ENCODE measurements at places on chromosomes 6 and 20.

DNA sequence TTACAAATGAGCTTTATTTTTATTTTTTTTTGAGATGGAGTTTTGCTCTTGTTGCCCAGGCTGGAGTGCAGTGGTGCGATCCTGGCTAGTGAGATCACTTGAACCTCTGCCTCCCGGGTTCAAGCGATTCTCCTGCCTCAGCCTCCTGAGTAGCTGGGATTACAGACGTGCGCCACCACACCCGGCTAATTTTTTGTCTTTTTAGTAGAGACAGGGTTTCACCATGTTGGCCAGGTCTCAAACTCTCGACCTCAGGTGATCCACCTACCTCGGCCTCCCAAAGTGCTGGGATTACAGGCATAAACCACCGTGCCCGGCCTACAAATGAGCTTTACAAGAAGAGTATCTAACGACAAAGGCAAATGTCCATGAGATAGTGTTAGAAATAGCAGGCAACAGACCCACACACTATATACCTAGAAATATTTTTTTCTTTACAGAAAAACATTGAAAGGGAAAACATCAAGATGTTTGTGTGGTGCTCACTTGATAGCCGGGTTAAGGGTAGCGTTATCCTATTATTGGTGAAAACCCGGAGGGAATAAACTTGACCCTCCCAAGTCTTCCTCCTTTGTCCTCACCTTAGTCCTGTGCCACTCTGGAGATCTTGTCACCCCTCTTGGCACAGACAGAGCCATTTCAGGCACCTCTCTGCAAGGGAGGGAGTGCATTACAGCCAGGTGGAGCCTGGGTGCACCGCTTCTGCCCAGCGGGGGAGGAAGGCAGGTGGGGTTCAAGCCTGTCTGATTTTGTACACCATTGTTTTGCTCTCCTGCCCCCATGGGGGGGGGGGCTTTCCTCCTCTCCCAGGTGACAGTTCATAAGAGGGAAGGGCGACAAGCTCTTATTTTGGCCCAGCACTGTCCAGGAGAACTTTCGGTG lies 21.0 kb upstream of the AVP start:
- DNase-seq, result no peak

DNA sequence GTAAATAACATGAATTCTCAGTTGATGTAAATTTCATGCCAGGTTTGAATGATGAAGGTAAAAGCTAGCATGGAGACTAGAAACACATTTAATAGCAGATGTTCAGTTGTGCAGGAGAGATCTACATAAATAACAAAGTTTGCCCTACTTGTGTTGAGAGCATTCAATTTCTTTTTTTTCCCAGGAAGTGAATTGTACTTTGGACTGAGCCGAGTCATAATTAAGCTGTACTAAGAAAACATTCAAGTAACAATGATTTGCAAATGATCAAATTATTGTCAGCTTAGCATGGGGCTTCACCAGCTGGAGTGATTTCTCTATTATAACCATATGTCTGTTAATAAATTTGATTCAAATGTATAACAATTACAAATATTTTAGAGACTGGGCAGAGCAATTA lies 893.5 kb upstream of the MAP3K7 start:
- no peak for DNase-seq

DNA sequence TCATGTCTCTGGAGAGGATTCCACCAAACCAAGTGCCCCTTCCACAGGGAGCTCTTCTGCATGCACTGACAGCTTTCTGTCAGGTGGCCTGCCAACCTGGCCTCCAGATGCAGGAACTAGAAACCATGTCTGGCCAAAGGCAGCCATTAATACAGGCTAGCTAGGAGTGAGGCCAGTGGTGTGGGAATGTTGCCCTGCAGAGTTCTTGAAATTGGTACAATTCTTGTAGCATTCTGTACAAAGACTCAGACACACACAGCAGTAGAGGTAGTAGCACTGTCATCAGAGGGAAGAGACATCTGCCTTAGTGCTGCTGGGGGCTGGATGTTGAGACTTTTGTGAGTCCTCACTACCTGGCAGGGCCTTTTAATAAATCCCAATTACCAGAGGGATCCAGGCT lies 48.8 kb downstream of the RNF24 start:
- DNase-seq, result no peak

GRCh38 chr6:132456700-132457143 lies 55.4 kb upstream of the MOXD1 start:
- DNase-seq, result no peak

- peak; percentile 52 for DNase-seq
Measured at GRCh38 chr6:38973178-38974057, 75.2 kb upstream of the GLP1R start.

DNA sequence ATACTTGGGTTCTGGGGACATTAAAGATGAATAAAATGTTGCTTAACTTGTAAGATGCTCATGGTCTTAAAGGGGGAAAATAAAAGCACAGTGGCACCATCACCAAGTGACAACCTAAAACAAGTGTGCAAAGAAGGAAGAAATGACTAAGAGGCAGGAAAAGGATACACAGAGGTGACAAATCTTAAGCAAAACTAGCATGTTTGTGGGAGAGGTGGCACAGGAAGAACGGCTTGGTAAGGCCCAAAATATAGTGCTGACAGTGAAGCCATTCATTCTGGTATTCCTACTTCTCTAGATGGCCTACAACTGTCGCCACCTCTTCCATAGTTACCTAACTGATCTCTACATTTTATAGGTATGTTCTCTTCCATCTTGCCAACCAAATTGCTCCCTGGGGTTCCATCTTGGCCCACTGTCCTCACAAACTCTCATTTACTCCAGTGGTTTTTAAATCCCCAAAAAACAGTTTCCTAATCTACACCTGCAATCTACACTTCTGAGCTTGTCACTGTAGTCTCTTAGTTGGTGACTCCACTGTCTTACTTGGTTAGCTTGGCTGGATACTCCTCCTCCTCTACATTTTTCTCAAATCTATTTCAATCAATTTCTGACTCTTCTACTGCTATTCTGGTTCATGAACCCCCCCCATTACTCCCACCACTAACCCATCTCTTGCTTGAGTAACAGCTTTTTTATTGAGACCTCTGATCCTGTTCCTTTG lies 33.5 kb downstream of the FAM8A1 start:
- DNase-seq, result no peak

DNA sequence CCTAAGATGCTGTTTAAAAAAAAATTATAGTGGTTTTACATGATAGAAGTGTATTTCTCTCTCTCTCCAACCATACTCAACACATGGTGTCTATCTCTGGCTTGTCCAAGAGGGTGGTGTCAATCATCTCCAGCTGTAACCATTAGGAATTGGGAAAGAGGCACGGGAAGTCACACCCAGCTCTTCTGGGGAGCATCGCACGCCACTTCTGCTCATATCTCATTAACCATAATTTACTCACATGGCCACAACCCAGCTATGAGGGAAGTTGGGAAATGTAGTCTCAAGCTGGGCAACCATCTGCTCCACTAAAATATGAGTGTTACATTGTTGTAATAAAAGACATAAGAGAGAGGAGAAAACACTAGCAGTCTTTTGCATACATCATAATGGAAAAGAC lies 30.4 kb upstream of the TSHZ2 start:
- no peak for DNase-seq

DNA sequence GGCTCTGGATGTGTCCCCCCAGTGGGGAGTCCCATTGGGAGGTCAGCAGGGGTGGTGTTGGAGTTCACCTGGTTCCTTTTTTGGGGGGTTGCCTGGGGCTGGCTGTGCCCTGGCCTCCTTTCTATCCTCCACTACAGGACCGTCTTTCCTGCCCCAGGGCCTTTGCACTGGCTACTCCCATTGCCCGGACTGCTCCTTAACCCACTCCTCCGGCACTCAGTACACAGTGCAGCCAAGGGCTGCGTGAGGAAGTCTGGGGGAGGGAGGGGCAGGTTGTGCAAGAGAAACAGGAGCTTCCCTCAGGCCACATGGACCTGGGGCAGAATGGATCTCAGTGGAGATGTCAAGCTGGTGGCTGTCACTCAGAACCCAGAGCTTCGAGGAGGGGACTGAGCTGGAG lies 429.3 kb upstream of the SULF2 start:
- DNase-seq, result no peak
